ENCODE measurements at places on chromosomes 2 and 18.
A peak's percentile ranks its signal among the peaks of the same experiment; 100 is the strongest.

GRCh38 chr18:29080946-29081345, 904.0 kb upstream of the CDH2 start:
- no peak for DNase-seq

GRCh38 chr18:9690418-9691188, 17.5 kb upstream of the RAB31 start:
- DNase-seq, result peak; percentile 46

GRCh38 chr2:240997856-240998705, at the start of gene SNED1:
Gene SNED1 (plus strand): TSS chr2:240998618. CDS start chr2:240998838, 220 bp downstream.
- peak; percentile 89 for DNase-seq

DNA sequence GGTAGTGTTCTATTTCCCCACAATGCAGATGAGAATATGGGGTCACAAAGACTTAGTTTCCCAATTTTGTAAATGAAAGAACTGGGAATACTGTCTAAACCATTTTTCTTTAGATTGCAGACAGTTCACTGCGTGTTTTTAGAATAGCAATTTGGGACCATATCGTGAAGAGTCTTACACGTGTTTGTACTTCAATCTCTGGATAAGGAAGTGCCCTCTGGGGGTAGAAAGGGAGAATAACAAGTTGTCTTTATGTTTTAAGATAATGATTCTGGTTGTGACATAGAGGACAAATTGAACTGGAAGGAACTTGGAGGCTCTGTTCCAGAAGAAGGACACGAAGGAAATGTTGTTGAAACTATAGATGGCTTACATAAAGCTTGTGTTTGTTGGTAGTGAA, 457.7 kb downstream of the CBLN2 start:
- DNase-seq, result no peak

DNA sequence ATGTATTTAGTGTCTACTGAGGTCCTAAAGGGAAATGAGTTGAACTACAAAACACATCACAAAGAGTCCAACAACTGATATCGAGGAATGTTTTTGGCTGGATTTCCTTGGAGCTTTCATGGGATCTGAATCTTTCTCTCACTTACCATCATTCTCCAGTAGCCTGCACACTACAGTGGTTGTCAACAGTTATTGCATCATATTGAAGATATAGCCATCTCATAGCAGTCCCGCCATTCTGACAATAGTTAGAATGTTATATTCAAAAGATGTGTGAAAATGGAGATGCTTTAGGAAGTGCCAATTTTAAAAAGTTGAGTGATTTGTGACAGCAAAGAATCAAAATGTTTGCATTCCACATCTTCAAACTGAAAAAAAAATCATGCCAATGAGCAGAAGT, 186.8 kb downstream of the DSC3 start:
- no peak for DNase-seq

DNA sequence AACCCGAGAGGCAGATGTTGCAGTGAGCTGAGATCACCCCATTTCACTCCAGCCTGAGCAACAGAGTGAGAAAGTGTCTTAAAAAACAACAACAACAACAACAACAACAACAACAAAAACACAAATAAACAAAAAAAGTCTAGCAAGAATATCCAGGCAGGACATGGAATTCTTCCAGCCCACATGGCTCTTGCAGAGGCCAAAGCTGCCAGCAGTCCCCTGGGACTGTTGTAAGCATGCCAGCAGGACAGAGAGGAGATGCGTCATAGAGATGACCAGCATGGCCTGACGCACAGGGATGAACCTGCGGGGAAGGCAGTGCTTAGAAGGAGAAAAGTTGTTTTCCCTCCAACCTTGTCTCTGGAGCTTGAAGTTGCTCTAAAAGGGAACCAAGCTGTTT, 182.3 kb upstream of the PGAP1 start:
- DNase-seq, result peak; percentile 30

- no peak for DNase-seq
Measured at GRCh38 chr2:8545695-8546611, 135.9 kb upstream of the ID2 start.

DNA sequence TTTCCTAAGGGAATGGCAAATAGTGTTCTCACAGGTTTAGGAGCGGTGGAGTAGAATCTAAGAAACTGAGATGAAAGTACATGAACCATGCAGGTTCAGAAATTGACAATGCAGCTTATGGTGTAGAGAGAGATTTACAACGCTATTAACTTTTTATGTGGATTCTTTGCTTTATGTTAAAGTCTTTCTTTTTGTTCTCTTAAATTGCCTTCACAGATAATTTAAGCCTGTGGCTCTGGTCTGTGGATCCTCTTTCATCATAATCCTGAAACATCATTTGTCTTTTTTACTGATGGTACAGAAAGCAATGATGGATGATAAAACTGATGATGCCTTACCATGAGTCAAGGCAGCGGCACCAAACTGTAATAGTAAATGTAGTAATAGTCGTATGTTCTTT, 30.3 kb downstream of the SOCS6 start:
- no peak for DNase-seq

DNA sequence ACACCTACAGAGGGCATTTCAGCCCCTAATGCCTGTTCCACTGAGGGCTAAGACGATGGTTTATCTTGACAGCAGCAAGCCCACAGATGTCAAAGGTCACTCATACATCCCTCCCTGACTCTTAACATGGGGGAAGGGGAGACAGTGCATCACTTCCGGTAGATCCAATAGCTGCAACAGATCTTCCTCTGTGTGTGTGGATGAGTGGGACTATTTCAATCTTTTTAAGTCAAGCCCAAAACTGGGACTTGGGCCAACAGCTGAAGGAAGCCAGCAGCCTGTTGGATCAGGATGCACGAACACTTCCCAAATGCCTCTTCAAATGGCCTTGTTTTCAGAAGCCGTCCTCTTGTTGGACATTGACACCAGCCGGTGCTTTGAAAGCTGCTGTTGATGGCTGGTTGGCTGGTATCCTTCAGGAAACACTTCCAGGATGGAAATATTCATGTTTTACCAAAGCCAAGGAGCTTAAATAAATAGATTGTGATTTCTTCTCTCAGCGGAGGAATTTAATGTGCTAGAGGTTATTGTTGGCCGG, 59.2 kb downstream of the IL1R2 start:
- peak; percentile 67 for DNase-seq

DNA sequence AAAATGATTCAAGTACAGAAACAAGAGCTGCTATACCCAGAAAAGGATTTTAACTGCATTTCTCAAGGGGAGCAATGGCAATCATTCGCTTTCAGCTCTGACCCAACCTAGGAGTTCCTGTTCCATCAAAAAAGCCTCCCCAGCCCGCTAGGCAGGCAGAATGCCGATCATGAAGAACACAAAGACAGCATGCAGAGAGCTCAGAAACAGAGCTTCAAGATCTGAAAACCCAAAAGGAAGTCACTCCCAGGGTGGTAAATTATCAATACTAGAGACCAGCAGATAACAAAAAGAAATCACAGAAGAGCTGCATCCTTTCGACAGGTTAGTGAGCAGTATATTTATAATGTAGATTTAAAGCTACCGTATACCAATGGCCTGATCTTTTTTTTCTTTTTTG, 84.8 kb upstream of the CRIM1 start:
- no peak for DNase-seq

DNA sequence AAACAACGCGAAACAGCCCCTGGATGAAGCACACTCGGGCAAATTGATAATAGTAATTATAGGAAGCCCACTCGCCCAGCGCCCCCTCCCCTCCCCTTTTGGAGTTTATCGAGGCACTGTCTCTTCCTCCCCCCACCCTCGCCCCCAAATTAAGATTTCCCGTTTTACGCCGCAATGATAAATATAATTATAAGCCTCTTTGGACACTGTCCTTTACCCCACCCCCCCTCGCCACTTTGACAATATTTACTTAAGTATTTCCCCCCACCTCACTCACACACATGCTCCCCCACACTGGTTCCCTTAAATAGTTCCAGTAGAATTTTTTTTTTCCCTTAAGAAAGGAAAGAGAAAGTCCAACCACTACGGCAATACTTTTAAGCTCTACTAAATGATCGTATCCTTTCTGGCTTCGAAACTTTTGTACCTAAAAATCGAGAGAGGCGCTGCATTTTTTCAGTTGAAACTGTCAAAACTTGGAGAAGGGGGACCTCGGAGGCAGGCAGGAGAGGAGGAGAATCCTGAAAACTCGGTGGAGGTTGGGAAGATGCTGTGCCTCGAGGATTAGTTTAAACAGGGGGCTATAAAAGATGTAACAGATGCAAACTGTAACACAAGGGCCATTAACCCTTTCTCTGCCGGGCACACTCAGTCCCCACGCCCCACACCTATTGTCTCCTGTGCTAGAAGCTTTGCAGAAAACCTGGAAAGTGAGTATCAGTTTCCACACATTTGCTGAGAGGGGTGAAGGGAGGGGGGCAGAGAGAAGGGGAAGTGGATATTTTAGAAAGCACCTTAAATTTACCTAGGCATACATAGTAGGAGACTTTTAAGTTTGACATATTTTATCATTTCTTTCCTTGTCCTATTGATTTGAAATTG, 1.8 kb downstream of the ZEB2 start:
- DNase-seq, result peak; percentile 92

DNA sequence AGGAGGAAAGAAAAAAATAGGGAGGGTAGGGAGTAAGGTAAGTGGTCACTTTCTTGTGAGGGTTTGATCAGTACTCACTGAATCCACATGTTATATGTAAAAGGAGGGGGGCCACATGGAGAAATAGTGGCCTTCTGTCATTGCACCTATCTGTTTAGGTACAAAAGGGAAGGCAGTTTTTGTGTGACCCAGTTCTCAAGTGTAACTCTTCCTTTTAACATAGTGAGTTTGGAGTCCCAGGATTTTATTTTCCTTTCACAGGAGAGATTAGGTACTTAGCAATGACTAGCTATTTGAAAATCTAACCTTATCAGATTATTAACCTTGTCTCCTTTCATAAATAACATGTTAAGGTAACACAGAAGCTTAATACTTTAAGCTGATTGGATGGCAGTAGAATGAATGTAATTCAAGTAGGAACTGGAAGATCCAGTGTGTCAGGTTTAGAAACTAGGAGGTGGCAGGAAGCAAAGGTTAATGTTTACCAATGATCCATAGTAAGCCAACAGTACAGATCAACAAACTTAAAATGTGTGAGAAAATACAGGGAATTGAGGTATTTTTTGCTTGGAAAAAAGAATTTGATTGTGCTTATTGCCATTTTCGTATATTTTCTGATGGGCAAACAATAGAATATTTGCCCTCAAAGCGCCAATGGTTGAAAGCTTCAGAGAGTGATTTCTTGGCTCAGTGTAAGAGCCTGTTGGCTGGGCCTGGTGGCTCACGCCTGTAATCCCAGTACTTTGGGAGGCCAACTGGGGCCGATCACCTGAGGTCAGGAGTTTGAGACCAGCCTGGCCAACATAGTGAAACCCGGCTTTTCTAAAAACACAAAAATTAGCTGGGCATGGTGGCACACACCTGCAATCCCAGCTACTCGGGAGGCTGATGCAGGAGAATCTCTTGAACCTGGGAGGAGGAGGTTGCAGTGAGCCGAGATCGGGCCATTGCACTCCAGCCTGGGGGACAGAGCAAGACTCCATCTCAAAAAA, 11.3 kb downstream of the HNMT start:
- DNase-seq, result no peak

DNA sequence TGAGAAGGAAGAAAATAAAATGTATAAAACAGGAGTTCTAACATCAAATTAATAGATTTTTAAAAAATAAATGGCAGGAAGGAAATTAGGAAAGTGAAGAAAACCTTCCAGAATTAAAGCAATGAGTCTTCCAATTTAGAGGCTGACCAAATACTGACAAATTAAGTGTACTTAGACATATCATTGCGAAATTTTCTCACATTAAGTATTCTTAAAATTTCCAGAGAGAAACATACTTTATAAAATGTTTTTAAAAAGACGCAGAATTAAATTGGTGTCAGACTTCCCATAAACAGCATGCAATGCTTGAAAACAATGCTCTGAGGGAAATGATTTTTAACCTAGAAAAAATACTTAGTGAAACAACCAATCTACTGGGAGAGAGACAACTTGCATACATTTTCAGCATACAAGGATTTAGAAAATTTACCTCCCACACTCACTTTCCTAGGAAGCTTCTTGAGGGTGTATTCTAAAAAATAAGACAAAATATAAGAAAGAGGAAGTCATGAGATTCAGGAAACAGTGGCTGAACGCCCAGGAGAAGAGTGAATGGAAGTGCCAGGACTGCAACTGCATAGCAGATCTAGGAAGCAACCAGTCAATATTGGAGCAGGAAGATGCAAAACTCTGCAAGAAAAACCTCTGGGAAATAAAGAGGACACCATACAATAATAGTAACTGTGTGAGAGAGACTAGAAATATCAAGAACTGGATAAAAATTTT, 339.9 kb downstream of the ADCYAP1 start:
- DNase-seq, result no peak

DNA sequence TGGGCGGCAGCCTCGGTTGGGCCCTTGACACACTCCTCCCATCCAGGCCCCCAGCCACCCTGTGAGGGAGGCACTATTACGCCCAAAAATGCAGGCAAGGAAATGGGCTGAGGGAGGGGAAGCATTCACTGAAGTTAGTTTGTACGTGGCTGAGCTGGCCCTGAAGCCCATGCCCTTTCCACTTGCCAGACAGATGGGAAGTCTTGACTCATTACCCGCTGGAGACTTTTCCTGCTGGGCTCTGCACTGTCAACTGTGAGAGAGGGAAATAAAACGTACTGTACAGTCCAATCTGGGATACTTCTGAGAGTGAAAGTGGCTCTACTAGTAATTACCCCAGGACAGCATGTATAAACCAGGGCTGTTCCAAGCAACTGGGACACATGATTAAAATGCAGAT, 125.9 kb downstream of the MSH2 start:
- DNase-seq, result no peak

DNA sequence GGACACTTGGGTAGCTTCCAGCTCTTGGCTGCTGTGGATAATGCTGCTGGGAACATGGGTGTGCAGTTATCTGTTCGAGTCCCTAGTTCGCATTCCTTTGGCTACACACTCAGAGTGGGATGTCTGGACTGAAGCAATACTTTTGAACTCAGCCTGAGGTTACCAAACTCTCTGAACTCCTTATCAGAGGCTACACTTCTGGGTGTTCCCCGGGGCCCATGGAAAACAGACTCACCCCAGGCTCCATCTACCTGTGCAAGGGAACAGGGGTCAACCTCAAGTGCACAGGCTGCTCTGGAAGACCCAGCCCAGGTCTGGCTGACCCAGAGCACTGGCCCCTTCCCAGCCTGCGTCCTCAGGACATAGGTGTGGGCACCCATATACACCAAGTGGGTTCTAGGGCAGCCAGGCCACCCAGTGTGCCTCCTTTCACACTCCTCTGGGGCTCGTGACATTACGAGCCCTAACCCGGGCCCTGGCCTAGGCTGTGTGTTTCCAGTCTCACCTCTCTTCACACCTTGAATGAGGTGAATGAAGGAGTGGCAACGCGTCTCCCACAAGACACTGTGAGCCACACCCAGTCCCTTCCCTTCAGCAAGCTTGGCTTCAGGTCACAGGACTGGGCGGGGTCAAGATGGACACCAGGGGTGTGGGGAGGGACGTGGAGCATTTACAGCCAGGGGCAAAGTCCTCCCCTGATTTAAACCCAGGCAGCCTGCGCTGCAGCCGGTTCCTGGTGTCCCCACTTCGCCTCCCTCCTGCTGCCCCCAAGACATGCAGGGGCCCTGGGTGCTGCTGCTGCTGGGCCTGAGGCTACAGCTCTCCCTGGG, at the start of gene ALPI:
Gene ALPI (plus strand): TSS at position 728 of the 830 bp plus-strand sequence. CDS start 47 bp downstream, at position 775.
- no peak for DNase-seq

All from eye (tissue), 1 donor.